AG09309 (cell line): ENCODE measurements at places on chromosomes 4 and X.

DNA sequence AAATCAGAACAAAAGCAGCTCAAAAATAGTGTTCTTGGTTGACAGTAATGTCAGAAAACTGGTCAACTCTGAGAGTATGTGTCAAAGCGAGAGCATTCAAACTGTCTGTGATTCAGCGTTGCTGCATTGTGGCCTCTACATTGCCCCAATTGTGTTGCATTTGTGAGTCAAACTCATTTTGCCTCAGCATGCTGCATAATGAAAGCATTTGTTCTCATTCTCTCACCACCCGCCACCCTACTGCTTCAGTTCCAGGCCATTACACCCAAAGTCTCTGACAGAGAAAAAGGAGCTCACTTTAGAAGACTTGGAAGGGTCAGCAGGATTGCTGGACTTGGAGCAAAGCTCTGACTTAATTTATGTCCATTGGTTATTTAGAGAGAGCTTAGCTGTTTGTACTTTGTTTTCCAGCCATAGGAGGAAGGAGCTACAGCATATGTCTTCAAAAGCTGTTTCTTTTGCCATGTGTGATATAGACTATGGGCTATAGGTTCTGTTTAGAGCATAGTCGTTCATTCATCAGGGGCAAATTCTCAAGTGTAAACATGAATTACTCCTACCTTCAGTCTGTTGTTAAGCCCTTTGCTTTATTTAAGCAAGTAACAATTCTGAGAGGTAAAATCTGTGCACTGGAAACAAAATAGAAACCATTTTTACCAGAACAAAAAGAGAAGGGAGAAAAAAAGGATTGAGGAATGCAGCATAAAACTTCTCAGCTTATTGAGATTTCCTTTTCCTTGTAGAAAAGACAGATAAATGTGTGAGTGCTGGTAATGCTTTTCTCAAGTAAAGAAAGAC is 153.4 kb upstream of the ANK2 start:
- DNase-seq: no peak

- no peak for DNase-seq
Observed at GRCh38 chr4:99282731-99283130, 8.1 kb downstream of the ADH1A start.

- DNase-seq: no peak
Observed at GRCh38 chrX:119134466-119134865, 6.9 kb upstream of the KIAA1210 start.

DNA sequence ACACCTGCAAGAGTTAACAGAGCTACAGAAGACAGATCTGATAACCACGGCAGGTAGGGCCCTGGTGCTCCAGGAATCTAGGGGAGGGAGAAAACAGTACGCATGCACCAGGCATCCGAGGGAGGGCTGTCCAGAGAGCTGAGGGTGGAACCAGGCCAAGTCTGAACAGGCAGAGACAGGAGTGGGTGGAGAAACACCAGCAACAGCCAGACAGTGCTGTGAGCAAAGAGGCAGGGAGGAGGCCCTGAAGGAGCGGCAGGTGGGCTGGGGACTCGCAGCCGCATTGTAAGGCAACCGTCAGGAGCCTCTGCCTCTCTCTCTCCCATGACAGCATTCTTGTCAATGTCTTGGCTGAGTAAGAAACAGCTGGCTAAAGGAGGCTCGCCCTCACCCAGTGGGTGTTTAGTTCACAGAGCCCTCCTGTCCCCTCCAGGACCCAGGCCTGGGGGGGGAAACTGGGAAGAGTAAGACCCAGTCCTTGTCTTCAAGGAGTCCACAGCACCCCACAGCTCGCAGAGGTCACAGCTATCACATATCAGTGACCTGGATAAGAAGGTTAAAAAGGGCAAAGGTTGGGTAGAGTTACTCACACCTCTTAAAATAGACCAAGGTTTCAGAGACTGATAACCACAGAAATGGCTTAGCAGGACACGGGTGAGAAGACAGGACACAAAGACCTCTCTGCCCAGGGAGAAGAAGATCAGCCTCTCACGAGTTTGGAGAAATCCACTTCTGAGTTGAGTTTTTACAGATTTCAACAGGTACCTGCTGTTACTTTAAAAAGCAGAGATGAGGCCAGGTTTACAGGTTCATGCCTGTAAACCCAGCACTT is 10.5 kb downstream of the ACSL1 start:
- no peak for DNase-seq

DNA sequence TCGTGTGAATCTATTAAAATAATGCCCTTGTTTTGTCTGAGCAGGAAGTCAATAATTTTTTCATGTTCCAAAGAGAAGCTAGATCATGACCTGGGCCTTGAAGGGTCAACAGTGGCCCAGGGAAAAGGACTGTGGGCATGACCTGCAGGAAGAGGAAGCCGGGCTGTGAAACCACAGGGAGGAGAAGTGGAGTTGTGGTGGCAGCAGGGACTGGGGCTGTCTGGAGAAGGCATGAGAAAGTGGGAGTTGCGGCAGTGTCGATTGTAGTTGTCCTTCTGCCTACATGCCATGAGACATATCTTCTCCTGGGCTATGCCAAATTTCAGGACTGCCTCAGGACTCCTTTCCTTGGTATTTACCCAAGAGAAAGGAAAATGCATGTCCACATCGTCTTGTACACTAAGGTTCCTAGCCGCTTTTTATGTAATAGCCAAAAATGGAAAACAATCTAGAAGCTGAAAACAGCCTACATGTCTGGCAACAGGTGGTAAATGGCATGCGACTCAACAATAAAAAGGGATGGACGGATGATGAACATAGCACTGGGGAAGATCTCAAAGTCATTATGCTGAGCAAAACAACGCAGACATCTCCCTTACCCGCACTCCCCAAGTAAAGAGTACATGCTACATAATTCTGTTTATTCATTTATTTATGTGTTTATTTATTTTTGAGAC is 13.6 kb upstream of the PTTG2 start:
- DNase-seq: no peak

DNA sequence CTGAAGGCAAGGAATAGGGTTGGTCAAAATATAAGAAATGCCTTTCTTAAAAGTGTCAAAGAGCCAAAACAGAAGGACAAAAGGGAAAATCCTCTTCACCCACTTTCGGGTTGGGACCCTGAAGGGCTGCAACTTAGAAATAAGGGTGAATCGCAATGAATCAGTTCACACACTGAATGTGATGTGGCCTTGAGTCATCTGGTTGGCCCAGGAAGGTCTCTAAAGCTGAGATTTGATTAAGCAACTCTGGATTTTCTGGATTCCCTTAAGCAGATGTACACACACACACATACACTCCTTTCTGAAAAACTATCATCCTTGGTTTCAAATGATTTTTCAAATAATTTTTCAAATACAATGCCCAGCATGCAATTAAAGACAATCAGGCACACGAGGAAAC is 13.1 kb downstream of the TAB3 start:
- peak; percentile 24 for DNase-seq
